ENCODE measurements at places on chromosomes 5 and 9.
A peak's percentile ranks its signal among the peaks of the same experiment; 100 is the strongest.

- DNase-seq = no peak
These were observed 220.3 kb upstream of the ST8SIA4 start for GRCh38 chr5:101123363-101123762.

- DNase-seq = no peak
These were observed 65.6 kb downstream of the TLE4 start for GRCh38 chr9:79637177-79637925.

DNA sequence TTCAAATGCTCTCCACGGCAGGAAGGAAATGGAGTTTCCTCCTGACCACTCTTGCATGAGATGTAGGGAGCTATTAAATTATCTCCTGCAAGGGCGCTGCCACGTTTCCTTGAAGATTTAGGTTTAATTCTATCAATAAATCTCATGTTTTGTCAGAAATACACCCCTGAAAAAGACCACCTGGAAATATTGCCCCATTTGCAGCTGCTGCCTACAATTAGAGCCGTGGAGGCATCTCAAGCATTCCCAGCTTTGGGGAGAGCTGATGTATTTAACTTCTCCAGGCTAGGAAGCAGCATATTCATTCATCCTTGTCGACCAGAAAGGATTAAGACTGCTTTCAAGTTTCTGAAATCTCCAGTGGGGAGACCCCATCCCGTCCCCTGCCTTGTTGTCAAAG, 40.5 kb downstream of the CCNJL start:
- DNase-seq = no peak

- DNase-seq = no peak
These were observed 249.2 kb upstream of the KLF4 start for GRCh38 chr9:107738789-107739188.

GRCh38 chr5:111233052-111233374, 8.8 kb downstream of the CAMK4 start:
- DNase-seq = no peak

- DNase-seq = peak; percentile 58
These were observed at the start of gene ANKRD34B for GRCh38 chr5:80569961-80570786. Gene ANKRD34B, minus strand, starts transcription at chr5:80570280. Its CDS starts 10,261 bp downstream, at chr5:80560019.

DNA sequence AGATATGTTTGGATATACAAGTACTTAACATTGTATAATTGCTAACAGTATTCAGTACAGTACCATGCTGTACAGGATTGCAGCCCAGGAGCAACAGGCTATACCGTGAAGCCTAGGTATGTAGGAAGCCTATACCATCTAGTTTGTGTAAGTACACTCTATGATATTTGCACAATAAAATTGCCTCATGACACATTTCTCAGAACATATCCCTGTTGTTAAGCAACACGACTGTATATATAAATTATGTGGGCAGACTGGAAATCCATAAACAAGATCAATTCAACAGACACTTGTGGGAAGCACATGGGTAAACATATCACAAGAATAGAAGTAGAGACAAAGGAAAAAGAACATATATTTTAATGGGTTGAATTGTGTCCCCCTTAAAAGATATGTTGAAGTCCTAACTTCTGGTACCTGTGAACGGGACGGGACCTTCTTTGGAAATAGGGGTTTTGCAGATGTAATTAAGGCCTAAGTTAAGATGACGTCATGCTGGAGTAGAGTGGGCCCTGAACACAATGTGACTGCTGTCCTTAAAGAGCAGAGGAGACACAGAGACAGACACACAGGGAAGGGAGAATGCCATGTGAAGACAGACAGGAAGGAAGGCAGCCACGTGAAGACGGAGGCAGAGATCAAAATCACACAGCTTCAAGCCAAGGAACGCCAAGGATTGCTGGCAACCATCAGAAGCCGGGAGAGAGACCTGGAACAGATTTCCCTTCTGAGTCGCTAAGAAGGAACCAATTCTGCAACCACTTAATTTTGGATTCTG, 76.3 kb downstream of the SCAI start:
- DNase-seq = peak; percentile 62

DNA sequence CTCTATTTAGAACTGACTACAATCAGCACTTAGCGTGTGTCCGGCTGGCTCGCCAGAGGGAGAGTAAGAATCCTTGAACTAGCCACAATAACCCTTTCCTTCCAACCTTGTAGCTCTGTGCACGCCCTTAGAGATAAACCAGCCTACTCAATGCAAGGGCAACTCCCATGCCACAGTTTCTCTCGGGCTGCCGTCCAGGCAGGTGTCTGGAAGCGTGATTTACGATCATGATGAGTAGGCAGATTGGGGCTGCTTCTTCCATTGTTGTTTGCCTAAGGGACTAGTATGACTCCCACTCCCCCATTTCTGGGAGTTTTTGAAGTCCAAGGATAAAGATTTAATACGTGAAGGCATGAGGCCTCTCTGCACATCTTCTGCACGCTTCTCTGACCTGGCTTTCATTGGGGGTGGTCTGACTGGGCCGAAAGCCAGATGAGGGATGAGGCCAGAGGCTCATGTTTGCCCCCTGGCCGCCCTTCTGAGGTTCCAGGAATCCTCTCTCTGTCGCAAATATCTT, 134.0 kb upstream of the MYO10 start:
- DNase-seq = no peak

- DNase-seq = no peak
These were observed 196.5 kb downstream of the TLE1 start for GRCh38 chr9:81492710-81493447.

DNA sequence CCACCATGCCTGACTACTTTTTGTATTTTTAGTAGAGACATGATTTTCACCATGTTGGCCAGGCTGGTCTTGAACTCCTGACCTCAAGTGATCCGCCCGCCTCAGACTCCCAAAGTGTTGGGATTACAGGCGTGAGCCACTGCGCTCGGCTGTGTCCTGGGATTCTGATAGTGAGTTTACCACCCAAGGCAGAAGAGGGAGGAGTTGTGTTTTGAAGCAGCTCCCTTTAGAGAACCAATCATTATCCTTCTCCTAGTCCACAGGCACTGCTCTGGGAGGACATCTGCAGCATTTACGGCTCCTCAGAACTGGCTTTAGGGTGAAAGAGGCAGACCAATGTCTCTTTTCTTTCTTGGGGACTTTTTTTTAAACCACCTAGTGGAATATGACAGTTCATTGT, 5.7 kb downstream of the C9orf152 start:
- DNase-seq = no peak

DNA sequence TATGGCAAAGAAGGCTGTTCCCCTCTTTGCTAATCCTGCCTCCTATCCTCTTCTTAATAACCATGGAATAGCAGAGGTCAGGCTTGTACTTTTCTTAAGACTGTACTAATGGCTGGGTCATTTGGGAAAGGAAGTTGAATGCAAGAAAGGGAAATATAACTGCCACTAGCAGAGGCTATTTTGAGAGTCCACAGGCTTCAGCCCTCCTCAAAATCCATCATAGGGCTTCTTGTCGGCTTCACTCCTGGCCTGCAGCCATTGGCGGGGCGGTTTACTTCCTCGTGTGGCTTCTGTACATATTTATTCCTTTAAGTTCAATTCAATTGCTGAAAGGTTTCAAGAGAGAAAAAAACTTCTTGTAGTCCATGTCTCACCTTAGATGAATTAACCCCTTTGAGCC, 2.8 kb upstream of the PARP8 start:
- DNase-seq = no peak

DNA sequence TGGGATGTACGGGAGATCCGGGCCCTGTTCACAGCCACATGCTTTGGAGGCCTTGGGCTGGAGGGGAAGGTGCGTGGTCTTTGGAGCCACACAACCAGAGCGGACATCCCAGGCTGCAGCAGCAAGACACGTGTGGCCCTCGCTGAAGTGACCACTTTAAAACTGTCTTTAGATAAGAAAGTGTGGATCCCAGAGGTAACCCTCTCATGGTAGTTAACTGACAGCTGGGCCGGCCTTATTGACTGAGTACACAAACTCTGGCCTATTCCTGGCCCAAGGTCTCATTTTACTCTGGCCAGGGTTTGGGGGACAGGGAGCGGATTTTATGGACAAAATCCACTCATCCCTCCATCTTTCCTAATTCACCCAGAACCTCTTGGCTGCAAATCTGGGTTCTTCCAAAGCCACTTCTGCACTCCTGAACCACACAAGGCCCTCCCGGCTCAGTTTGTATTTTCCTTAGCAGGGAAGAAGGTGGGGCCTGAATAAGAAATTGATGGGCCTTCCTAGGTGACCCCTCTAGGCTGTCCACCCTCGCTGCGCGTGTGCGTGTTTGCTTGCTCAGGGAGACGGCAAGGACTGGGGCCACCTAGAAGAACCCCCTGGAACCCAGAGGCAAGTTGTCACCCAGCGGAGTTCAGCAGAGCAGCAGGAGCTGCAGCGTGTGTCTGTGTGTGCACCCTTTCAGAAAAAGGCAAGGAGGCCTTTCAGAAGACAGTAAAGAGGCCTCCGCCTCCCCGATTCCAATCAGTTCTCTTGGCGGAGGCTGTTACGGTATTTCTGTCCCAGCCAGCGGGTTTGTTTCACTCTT, 73.3 kb upstream of the ORM1 start:
- no peak for DNase-seq

DNA sequence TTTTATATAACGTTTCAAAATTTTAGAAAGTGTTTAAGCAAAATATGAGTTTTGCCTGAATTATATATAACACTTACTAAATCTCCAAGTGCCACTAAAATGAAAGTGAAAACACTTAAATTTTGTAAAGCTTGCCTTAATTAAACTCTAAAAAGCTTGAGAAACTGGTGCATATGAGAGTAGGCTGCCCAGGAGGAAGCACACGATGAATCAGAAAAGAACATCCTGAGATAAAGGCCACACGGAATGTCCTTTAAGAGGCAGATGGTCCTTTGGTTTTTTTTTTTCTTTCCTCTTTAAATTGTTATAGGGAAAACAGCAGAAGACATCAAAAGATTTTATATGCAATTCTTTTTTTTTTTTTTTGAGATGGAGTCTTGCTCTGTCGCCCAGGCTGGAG, 60.3 kb downstream of the HABP4 start:
- no peak for DNase-seq

GRCh38 chr9:110048976-110049698, 158.8 kb downstream of the C9orf152 start:
- DNase-seq = no peak

GRCh38 chr5:58403822-58404433, 56.0 kb downstream of the PLK2 start:
- DNase-seq = peak; percentile 40

DNA sequence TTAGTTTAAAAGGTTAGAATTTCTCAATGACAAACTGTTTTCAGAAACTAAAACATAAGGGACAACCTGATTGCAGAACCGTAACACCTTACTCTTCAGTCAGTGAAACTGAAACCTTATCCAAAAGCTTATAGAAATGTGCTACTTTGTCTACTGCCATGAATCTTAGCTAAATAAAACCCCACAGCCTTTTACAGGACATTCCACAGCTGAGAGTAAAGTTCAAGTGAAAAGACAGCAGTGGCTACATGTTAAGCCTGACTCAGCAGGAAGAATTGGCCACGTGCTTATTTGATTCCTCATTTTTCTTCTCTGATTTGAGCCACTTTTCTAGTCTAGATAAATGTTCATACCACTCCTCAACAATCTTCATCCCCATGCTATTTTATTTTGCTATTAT, 278.7 kb upstream of the ISL1 start:
- no peak for DNase-seq

GRCh38 chr5:24788829-24789514, 144.2 kb upstream of the CDH10 start:
- peak; percentile 29 for DNase-seq

GRCh38 chr9:68507130-68507805, 33.4 kb downstream of the TMEM252 start:
- peak; percentile 31 for DNase-seq

GRCh38 chr5:1791176-1791575, 8.5 kb downstream of the MRPL36 start:
- no peak for DNase-seq

GRCh38 chr5:1384521-1384920, 39.6 kb upstream of the CLPTM1L start:
- no peak for DNase-seq

GRCh38 chr5:82365026-82365425, 86.9 kb upstream of the RPS23 start:
- no peak for DNase-seq

- no peak for DNase-seq
These were observed 32.1 kb downstream of the NFIB start for GRCh38 chr9:14281876-14282275.

DNA sequence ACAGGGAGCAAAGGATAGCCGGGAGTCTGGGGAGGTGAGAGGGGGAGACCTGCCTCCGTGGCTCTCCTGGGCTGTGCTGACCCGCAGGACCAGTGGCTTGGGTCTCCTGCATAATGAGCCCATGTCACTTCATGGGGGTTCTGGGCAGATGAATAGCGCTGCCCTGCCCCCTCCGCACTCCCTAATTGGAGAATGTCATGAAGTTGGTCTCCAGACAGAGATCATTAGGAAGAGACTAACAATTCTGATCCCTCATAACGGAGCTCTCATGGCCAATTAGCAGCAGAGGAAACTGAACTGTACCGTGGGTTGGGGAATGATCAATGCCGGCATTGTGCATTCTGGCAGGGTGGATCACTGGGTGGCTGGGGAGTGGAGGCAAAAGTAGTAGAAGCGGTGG, 186.1 kb downstream of the FSTL4 start:
- DNase-seq = no peak

GRCh38 chr9:105046907-105047741, 119.2 kb upstream of the ABCA1 start:
- no peak for DNase-seq

DNA sequence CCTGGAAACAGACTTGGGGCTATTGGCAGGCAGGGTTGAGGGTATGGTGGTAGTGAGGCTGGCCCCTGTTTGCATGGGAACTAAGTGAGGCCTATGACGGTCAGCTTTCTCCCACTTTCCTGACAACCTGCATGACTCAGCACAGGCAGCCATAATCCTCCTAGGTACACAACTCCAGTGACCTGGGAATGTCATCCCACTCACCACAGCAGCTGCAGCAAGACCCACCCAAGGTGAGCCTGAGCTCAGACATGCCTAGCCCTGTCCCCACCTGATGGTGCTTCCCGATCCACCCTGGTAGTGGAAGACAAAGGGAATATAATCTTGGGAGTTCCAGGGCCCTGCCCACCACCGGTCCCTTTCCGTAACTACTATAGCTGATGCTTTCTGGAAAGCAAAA, 178.7 kb downstream of the NDUFS4 start:
- no peak for DNase-seq

DNA sequence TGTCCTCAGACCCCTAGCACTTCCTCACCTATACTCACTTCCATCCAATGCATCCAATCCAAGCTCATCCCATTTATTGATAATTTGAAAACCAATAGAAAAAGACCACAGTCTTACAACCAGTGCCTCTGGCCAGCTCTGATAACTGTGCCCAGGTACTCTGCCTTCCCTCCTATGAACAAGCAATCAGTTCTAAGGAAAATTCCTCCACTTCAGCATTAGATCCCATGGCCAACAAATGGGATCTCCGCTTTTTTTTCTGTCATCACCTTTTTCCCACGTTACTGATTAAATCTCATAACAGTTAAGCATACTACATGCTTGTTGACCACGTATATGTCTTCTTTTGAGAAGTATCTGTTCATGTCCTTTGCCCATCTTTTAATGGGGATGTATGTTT, 41.7 kb upstream of the GLIS3 start:
- DNase-seq = no peak

DNA sequence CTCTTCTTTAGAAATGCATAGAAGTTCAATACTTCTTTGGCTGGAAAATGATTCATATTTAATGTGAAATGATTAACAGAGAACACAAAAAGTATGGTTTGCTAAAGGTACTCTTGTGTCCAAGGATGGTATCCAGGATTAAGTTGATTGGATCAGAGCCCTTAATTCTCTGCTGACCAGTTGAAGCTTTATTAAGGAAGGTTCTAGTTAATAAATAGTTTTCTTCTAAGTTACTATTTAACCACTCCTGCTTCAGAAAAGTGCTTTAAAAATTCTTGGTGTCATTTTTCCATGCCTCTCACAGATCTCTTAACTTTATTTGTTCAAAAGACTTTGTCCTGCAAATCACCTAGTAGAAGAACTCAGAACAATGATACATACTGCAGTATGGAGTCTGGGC, 134.3 kb downstream of the MEF2C start:
- DNase-seq = no peak

Measured in T47D (cell line).